ENCODE measurements at places on chromosomes 16 and 17.

- DNase-seq: no peak
Observed at GRCh38 chr16:1645914-1646525, 32.1 kb upstream of the JPT2 start.

DNA sequence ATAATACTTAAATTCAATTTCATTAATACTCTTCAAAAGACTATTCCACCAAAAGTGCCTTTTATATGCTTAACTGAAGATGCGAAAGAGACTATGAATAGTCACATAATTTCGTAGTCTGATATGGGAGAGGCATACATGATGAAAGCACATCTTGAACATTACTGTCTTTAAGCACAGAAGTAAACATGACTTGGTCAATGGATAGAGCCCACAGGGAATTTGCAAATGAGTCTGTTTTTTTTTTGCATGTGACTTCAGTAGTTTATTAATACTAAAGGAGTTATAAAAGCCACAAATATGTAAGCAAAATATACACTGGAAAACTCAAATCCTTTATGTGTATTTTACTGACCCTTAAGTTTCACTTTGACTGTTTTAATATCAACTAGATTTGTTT lies 15.9 kb downstream of the ADPRM start:
- no peak for DNase-seq

DNA sequence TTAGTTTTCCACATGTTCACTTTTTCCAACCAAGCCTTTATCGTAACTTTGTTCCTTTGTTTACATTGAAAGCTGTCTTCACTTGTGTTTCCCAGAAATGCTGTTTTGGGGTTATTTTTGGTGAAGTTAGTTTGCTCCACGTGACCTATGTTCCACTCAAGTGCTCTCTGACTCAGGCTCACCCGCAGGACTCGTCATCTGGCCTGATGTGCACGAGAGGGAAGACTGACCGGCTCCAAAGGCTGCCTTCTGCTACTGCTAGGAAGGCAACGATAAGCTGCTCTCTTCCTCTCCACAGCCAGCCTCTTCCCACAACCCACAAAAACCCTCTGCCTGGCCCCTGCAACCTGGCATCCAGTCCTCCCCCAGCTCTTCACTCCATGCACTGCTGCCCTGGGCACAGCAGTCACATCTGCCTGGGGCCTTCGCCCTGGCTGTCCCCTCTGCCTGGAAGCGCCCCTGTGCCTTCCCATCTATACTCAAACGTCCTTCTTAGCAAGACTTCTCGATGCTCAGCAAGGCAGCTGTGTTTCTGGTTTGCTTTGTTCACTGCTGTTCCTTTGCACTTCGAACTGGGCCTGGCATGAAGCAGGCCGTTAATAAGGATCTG lies 28.0 kb downstream of the ZCCHC14 start:
- no peak for DNase-seq

DNA sequence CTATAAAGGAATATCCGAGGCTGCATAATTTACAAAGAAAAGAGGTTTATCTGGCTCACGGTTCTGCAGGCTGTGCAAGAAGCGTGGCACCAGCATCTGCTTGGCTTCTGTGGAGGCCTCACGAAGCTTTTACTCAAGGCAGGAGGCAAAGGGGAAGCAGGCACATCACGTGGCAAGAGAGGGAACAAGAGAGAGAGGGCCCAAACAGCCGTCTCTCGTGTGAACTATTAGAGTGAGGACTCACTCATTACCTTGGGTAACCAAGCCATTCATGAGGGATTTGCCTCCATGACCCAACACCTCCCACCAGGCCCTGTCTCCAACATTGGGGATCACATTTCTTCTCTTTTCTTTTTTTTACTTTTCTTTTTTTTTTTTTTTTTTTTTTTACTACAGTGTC lies 7.5 kb upstream of the ALKBH5 start:
- no peak for DNase-seq

GRCh38 chr17:74763565-74764387 lies 12.4 kb downstream of the NAT9 start:
- no peak for DNase-seq

GRCh38 chr17:20028443-20028842 lies 19.3 kb downstream of the SPECC1 start:
- DNase-seq: no peak

- DNase-seq: no peak
Observed at GRCh38 chr16:3509470-3509928, 8.7 kb downstream of the CLUAP1 start.

DNA sequence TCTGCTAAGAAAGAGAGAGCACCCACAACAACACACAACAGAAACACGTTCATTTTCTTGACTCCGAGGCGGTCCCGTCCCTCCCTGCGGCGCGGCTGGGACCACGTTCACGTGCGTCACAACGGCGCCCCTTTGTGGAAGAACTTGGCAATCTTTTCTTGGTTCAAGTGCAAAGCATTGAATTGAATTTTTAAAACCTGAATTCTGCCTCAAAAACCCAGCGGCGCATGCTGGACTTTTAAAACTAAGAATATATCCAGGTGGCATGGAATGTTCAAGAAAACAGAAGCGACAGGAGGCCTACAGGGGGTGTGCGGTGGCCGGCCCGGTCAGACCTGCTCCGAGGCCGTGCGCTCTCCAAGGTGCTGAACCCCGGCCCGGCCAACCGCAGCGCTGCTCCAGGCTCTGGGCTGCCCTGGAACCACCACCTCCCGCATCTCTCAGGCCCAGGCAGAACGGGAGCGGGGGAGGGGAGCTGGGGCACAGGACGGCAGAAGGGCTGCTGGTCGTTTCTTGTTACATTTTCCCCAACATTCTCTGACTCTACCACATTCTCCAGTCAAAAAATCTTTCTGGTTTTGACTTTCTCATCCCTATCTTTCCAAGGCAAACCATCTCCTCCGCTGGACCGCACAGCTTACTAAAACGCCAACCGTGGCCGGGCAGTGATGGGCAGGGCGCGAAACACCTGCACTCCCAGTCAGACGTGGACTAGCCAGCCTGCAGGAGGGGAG lies 3.4 kb upstream of the HEXD start:
- no peak for DNase-seq

- no peak for DNase-seq
Observed at GRCh38 chr16:65480281-65481091, 358.6 kb upstream of the CDH11 start.

DNA sequence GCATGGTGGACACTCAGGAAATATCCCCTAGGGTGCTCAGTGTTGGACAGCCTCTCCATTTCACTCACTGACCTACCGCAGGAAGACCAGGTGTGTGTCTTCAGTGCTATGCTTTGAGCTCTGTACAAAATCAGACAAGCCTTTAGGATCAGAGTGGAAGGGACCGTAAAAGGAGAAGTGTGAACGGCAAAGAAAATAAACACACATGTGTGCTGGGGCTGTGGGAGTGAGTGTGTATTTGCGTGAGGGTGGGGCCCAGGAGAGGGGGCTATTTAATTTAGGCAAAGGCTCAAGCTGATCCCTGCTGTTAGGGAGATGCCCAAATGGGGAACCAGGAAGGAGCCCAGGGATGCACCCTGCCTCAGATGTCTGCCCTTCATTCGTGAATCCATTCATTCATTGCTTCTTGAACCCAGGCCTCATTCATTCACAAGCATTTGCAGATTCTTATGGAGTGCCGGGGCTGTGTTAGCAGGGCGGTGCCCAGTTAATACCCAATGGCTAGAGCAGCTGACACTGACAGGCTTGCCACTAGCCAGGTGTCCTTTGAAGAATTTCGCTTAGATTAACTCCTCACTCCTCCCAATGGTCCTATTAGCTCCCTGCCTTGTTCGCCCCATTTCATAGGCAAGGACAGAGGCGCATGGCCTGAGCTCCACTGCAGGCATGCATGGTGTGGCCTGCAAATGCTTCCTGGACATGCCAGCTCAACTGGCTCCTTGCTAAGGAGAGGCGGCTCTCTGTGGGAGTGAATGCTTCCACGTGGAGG lies 296.7 kb upstream of the FOXF1 start:
- no peak for DNase-seq

DNA sequence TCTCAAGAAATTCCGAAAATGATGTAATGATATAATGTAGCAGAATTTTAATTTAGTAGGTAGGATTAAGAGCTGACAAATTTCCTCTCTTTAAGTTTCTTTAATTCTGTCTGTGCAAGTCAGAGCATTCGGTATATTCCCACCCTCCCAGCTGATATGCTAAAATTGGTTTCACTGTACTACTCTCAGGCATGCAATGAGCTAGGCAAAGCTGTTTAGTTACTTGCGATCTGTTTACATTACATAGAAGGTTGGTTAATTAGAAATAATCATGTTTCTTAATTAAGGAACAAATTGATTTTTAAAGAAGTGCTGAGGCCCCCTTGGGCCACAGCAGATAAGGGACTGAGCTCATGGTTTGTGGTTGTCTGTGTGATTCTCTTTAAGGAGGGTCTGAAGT lies 432.8 kb upstream of the HSBP1 start:
- no peak for DNase-seq

GRCh38 chr16:58116081-58116480 lies 13.1 kb downstream of the CFAP20 start:
- DNase-seq: no peak

DNA sequence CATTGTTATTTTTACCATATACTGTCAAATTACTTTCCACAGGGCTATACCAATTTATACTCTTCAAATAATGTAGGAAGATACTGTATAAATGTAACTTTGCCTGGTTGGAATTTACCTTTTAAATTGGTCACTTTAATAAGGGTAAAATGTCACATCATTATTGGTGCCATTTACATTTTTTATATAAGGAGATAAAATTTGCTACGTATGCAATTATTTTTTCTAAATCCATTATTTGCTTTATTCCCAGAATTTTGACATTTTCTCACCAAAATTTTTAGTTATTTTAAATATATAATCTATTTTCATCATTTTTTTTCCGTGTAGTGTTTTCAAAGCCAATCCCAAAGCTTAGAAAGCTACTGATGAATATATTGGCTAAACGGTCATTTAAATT lies 664.7 kb downstream of the KCNJ2 start:
- no peak for DNase-seq

DNA sequence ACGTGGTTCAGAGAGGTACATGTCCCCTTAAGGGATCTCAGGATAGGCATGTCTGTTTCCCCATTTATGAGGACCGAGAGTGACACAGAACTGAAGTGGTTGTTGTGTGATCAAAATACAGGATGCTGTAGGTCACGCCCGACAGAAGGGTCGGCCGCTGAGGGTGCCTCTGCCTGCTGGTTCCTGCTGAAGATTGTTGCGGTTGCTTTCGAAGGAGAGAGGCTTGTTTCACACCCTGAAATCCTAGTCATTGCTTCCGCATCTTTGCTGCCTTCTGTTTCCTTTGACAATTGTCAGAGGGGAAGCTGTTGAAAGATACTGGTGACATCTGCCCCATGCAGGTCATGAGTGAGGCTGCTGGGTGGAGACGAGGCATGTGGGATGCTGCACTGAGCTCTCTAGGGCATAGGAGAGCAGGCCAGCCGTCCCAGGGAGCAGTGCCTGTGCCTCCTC lies 3.8 kb upstream of the NAT9 start:
- no peak for DNase-seq

- DNase-seq: no peak
Observed at GRCh38 chr17:4378626-4379025, 12.2 kb upstream of the UBE2G1 start.

- DNase-seq: no peak
Observed at GRCh38 chr16:65659758-65660157, 537.9 kb upstream of the CDH11 start.

DNA sequence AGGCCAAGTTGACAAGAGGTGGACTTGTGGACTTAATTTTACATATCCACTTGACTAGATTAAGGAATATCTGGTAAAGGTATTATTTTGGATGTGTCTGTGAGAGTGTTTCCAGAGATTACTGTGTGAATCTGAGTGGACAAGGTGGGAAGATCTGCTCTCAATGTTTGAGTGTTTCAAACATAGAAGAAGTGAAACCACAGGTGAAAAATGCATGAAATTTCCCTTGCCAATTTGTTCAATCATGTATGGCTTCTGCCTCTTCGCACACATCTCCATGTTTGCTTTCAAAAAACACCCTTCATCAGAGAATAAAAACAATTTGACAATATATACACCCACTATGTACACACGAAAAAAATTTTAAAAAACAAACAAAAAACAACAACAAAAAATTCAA lies 152.7 kb downstream of the SALL1 start:
- DNase-seq: no peak

DNA sequence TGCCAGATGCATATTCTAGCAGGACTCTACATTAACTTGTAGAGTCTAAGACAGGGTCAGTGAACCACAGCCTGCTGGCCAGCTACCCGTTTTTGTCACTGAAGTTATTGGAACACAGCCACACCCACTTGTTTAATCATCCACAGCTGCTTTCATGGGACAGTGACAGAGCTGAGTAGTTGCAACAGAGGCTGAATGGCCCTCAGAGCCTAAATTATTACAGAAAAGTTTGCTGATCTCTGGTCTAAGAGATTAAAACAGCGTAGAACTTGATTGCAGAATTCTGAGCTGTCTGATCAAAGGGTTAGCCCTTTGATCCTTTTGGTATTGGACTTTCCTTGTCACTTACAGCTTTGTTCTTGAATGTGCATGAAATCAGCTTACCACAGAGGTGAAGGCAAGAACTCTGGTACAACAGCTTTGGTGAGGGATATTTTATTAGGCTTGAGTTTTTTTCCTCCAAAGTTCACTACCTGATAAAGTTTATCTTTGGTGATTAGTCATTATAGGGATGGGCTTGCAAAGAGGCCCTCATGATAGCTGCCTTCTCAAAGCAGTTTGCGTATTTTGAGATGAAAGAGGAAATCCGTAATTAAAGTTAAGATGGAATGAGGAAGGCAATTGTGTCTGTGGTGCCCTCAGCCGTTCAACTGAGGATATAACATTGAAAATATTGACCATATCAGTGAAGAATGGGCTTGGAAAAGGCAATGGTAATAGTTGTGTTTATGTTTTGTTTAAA lies 23.6 kb downstream of the ALDH3A2 start:
- DNase-seq: no peak

DNA sequence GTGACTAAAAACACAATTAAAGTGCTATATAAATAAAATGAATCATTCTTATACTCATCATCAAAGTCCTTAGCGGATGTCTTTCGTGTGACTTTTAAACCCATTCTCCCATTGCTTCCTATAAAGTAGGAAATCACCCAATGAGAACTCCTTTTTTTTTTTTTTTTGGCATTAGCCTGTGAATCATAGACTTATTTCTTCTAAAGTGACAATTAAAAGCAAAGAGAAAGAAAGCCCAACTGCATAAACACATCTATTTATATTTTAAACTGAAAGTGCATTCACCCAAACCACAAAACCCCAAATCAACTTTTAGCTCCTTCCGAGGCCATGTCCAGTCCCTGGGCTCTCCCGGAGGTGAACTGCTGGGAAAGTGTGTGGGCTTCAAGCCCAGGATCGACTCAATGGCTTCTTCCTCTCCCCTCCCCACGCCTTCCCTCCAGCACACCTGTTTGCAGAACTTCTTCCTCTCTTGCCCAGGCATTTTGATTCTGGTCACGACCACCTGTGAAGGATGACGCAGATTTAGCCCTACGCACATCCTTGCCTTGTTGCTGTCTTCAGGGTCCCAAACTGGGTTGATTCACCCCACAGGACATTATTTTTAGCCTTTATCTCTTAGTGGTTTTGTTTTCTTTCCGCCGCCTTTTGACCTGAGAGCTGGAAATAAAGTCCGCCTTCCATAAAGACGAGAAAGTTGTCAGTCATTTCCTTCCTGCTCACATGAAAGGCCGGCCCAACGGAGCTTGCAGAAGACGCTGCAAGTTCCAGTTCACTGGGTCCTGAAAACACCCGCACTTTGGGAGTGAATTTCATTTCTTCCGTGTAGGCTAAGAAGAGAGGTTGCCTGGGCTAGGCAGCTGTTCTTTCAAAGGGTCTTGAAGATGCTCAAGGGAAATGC lies 166.8 kb downstream of the MAP2K6 start:
- DNase-seq: no peak

All from NCI-H774 (cell line).